BE2C (cell line): ENCODE measurements at places on chromosomes 5 and 9.

- no peak for DNase-seq
These were observed 169.2 kb upstream of the HMHB1 start for GRCh38 chr5:143642791-143643190.

DNA sequence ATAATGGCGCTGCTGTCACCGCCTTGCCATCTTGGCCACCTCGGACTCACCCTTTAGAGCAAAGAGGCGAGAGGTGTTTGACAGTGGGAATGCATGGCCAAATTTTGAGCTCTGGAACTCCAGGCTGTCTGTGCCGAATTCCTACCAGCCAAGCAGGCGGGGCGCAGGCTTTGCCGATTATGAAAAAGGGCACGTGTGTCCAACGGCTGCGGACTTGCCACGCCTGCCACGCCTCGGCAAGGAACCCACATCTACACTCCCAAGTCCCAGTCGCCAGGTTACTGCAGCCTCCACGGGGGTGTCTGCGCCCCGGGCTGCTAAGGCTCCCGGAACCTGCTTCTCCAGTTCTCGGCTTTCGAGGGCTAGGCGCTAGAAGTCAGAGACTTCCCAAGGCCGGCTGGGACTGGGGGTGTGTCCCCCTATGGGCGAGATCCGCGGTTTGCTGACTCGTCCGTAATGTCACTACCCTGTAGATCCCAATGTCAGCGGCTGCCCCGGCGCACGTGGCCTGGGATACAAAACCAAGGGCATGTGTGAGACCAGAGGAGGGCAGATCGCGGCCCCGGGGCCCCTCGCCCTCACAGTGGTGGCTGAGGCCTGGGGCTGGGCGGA lies 2.8 kb downstream of the NPR3 start:
- no peak for DNase-seq

DNA sequence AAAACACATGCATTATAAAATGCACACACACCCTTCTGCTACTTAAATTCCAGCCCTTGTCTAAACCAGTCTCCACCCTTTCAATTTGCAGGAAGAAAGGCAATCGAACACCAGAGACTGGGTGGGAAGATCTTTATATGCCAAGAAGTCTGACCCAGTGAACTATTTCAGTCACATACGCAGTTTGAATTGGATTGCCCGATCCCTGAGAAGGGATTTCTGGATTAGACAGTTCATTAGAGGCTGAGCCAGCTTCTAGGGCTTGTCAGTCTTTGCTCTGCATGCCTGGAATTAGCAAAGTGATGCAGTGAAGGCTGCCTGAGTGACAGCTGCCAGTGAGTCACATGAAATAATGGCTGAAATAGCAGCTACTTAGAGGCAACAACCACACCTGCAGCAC lies 159.9 kb downstream of the PPP2R2B start:
- DNase-seq = no peak

DNA sequence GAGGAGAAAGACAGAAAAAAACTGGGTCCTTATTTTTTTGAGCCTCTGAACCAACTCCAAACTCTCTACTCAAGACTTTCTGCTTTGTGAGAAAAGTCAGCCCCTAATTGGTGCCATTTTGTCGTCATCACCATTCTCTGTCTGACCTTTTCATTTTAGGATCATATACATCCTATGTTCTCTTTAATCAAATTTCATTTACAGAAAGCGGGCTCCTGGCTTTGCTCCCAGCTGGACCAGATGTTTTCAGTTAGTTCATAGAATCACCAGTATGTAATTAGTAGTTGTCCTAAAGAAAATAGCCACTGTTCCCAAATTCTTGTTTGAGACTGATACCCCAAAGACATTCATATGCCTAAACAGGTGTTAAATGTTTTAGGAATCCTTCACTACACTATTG lies 28.6 kb upstream of the SLCO4C1 start:
- peak; percentile 57 for DNase-seq

- no peak for DNase-seq
These were observed 9.6 kb downstream of the DAB2 start for GRCh38 chr5:39415201-39415600.

DNA sequence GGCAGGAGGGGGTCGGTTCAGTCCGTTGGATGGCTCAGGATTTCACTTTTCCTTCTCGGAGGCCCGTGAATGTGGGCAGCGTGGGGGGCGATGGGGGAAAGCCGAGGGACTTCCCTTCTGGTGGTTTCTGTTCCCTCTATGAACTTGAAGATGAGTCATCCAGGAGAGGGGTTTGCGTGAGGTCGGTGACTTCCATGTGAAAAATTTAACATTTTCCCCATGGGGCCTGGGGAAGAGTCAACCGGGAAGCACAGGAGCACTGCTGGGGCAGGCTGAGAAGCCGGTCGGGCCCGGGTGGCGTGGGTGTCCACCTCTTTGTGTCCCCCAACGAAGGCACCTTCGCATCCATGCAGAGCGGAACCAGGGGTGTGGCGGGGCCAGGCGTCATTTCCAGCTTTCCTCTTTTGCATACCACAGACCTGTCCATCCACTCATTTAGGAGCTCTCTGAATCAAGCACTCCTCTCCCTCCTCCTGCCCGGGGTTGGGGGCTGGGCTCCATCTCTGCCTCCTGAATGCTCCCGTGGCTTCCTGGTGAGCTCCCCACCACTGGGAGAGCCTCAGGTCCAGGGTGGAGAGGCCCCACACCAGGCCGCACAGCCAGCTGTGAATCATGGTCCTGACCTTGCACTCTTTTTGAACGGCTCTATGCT lies 68.4 kb downstream of the ANKRD33B start:
- no peak for DNase-seq

DNA sequence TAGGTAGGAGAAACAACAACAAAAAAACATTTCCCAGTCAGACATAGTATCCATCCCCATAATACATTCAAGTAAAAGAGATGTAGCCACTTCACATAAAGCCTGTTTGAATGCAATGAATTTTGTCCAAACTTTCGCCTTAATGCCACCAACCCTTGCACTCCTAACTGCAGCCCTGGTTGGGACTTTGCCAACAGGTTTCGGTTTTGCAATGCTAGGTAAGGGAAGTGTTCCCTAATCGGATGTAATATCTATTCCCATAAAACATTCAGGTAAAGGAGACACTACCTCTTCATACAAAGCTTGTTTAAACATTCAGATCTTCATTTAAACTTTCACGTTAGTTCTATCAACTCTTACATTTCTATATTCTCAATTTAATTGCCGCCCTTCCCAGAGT lies 336.1 kb downstream of the DRD1 start:
- no peak for DNase-seq

GRCh38 chr5:132363431-132364112 lies 5.9 kb upstream of the SLC22A5 start:
- peak; percentile 24 for DNase-seq

- DNase-seq = no peak
These were observed 130.8 kb downstream of the ARHGAP26 start for GRCh38 chr5:142900927-142901326.

GRCh38 chr9:22088717-22089061 lies 79.6 kb upstream of the CDKN2B start:
- no peak for DNase-seq

DNA sequence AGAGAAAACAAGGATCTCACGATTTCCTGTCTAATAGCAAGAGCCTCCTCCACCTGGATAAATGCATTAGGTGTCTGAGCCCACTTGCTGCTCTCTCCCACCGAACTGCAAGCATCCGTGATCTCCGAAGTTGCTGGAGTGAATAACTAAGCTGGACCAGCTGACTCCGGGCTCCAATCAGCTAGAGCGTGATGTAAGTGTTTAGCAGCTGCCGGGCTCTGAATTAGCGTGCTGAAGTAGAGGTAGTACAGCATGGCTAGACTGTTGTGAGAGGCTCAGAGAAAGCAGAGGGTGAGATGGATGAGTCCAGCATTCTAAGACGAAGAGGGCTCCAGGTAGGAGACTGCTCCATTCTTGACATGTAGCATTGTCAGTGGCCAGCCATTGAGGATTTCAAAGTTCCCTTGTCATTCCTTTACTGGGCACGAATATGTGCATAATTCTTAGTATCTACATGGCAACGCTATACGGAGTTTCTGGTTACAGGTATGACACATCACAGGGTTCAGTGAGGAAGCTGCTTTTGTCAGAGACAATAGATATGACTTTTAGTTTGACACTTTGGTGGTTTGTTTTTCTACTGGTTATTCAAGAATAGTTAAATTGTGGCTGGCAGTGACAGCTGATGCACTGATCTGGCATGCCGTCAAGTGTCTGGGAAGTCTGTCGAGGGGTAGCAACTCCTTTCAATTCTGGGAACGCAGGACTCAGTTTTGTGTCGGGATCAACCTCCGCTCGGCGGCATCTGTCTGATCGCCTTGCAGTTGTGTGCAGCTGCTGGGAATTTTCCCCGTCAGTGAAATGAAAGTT lies 232.6 kb downstream of the MAST4 start:
- DNase-seq = peak; percentile 64

DNA sequence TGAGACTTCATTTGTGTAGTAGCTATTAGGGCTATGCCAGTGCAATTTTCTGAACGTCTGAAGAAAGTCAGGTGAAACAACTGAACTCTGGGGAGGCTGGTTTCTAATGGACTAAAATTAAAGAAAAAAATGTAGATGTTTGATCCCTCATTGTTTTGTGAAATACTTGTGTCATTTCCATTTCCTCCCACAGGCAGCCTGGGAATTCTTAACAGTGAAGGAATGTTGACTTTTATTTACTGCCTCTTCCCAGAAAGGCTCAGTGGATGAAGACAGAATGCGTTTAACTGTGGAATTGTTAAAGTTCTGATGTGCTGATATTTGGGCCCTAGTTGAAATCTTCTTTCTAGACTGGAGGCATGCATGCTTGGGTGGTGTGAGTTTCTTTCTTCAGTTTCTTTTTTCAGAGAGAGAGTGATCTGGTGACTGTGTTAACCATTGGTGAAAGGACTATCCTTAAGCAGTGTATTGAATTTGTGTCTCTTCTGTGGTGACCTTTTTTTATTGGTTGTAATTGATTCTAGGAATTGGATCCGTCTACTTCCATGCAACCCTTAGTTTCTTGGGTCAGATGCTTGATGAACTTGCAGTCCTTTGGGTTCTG lies 15.5 kb downstream of the ACER2 start:
- DNase-seq = no peak

DNA sequence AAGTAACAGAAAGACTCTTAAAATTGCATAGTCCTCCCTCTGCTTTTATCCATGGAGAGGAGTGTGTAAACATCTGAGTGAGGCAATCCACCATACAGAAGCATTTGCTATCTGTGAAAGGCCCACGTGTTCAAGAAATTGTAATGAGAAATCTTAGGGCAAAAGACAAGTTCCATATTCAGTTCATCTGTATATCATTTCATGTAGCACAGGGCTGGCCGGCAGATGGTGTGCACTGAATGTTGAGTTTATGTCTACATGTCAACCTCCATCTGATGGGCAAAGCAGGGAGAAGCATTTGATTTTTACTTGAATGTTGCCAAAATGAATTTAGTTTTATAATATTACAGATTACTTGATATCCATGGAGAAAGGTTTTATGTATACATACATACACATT lies 179.5 kb upstream of the RAD23B start:
- DNase-seq = no peak

DNA sequence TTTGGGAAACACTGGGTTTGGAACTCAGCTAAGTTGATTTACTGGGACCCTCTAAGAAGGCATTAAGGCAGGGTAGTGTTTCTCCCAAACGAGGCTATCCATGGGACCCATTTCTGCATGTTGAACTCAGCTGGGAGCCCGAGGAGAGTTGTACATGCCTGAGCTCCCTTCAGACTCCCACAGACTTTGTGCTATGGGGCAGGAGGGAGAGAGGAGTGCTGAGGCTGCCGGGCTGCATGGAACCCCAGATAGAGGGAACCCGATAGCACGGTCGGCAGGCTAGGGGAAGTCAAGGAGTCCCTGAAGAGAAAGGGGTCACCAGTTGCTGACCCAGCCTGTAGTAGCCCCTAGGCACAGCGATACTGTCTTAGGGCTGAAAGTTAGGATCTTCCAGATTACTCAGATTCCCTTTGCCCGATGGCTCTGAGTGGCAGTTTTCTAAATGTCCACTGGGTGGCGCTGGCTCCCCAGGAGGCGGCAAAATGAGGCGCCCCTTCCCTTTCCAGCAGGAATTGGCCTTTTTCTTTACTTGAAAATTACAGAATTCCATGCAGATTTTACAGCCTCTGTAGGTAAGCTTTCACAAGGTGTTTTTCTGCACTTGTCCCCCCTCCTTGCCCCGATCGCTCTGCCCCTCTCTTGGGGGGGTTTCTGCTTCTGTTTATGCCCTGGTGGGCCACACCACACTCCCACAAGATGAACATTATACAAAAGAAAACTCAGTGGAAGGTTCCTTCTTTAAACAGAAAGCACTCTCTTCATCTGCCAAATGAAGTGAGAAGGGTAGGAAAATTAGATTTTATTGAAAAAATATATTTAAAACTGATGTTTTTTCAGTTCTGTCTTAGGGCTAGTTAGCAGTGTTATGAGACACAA lies 17.8 kb downstream of the NANS start:
- peak; percentile 65 for DNase-seq

DNA sequence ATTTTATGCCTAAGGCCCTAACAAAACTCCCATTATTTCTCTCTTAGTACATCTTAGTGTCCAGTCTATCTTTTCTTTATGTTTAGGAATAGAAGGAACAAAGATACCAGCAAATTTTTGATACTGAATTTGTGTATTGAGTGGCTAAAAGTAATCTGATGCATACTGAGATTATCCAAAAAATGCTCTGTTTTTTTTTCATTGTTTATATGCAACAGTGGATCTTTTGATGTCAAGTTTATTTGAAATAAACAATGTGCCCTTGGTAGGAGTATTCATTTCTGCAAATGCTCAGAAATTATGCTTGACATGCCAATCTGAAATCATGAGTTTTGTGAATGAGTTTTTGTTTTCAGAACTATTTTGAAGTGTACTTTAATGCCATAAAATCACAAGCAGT lies 58.7 kb downstream of the CCDC192 start:
- no peak for DNase-seq

DNA sequence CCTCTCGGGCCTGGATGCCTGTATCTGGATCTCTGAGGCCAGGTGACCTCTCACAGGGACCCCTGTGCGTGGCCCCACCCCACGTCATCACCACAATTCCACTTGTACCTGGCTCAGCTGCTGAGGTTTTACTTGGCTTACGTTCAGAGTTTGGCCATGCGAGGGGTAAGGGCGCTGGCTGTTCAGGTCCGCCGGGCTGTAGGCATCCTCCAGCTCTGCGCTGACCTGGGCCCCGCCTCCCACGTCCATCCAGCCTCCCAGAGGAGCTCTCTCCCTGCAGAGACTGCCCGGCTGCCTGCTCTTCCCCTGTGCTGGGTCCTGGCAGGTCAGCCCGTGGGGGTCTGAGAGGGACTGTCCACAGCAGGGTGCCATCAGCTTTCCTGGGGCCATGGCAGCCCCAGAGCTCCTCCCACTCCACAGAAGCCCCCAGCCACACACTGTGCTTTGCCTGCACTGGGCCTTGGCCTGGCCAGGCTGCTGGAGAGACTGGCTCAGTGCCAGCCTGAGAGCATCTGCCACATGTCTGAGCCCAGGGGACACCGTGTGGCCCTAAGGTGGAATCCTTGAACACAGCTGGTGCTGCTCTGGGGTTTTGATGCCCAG lies 43.6 kb downstream of the SLC6A3 start:
- peak; percentile 83 for DNase-seq

- no peak for DNase-seq
These were observed 85.0 kb downstream of the CAMSAP1 start for GRCh38 chr9:135822374-135822755.
